ENCODE measurements at places on chromosomes 6 and 20.

DNA sequence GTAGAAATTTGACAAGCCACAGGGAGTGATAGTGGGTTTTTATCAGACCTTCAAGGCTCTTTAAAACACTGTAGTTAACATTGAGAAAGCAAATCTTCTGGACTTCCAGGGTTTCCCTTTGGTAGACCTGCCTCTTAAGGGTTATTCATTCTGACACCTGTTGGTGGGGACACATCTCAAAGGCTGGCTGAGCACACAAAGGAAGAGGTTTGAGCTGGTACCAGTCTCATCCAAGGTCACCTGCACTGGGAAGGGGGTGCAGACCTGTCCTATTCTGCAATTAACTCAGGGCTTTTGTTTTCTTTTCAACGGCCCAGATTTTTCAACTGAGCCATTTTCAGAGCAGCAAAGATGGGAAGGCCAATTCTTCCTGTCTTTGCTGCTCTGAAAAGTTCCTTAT is 45.6 kb downstream of the EDN1 start:
- no peak for DNase-seq

- DNase-seq = no peak
Observed at GRCh38 chr20:32631933-32632460, 41.7 kb downstream of the C20orf203 start.

DNA sequence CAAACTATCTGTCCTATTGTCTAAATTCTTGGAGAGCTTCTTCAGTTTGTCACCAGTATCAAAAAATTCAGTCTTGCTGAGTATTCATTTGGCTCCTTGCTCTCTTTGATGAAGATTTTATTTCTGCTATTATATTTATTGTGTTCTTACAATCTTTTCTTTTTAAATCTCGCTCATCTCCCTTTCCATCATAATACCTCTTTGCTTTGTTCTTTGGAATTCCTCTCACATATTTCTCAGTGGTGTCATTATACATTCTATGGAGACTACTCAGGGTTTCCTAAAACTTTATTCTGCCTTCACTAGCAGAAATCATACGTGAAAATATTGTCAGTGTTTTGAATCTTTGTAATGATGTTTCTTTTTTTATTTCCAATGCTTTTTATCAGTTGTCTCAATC is 445.2 kb upstream of the ID4 start:
- DNase-seq = no peak

GRCh38 chr20:4006640-4007039 is 8.7 kb downstream of the RNF24 start:
- no peak for DNase-seq

GRCh38 chr6:163248051-163248450 is 166.5 kb upstream of the QKI start:
- no peak for DNase-seq

- no peak for DNase-seq
Observed at GRCh38 chr6:158640519-158640918, 4.0 kb downstream of the DYNLT1 start.

DNA sequence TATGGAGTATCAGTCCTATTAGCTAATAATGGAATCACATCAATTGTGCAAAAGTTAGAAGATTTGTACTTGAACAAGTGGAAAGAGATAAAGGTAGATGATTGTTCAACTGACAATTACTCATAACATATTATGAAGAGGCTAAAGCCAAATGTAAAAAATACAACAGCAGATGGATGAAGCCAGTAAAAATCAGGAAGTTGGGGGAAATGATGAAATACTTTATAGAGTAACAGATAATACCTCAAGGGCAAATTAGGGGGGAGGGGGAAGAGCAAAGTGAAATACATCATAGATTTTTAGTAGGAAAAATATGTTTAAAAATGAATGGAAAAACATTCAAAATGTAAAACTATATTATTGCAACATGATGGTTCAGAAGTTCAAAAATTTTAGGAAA is 114.0 kb downstream of the PDSS2 start:
- DNase-seq = no peak
